Stimulated activated CD8-positive, alpha-beta memory T cell treated with anti-CD3 and anti-CD28 coated beads, Interleukin-2, amount 100 ng/mL, for 1 hour (primary cell): ENCODE measurements at places on chromosomes 16 and 17.
A peak's percentile ranks its signal among the peaks of the same experiment; 100 is the strongest.

DNA sequence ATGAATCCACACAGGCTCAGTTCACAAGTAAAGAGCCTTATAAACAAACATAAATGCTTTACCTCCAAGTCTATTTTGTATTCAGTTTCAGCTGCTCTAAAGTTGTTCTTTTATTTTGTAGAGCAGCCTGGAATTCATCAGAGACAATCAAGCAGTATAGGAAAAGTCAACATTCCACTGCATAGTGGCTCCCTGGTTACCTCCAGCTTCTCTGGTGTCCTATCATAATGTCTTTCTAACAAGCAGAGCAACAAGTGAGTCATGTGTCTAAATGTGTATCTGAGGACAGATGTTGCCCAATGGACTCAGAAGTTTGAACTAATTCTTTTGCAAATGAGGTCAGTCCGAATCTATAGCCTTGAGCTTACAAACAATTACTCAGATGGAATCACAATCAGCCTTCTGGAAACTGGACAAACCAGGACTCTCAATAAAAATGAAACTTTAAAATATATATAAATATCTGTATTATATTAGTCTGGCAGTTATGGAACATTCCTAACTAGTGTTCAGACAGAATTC lies 292.0 kb upstream of the TOM1L1 start:
- no peak for DNase-seq

DNA sequence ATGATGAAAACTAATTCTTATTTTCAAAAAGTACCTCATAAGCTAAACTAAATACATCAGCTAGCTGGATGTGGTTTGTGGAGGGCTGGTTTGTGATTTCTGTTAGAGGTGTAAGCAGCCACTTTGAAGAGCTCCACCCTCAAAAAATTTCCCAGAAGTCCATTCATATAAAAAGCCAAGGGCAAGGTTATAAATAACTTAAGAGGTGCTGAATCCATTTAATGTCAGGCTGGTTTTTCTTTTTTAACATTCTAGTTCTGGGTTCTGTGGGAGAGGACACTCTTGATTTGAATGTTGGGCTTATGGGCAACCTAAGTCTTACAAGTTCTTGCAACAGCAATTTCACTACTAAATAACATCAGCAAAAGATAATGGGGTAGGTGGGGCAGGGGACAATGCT lies 3.4 kb upstream of the WIPI1 start:
- DNase-seq, result no peak

- DNase-seq, result no peak
Measured at GRCh38 chr16:80862160-80862705, 57.8 kb upstream of the CDYL2 start.

DNA sequence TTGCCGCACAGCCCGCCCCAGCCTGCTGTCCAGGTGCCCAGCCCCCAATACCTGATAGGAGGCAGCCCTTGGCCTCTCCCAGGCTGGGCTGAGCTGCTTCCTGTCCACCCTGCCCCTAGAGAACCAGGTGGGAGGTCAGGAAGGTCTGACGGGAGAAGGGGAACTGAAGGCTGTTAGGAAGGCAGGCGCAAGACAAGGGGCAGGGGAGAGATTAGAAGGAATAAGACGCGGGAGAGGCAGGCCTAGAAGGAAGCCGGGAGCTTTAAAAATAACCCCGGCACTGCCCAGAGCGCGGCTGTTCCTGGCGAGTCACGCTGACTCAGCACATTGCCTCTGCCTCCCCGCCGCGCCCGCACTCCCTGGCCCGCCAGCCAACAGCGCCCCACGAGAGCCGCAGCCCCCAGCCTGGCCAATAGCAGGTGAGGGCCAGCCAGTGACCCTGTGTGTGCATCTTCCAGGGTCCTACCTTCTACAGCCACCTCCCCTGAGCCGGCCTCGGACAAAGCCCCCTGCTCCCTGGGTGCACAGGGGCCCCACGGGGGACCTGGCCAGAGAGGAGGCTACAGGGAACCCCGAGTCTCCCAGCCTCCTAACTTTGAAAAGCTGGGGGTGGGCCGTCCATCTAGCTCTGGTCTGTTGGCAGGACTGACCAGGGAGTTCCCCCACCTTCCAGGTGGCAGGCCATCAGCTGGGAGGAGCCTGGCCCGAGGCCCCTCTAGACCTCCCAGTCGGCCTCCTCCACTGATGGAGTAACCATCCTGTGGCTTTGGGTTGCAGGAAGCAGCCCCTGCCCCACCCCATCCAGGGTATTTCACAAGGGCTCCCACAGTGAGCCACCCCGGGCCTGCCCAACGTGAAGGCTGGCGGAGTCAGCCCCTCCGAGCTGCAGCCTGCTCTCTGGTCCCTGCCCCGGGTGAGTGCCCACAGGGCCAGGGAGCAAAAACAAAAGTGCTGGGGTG lies 4.0 kb downstream of the MAFG start:
- no peak for DNase-seq

GRCh38 chr16:3364774-3365427 lies 9.2 kb downstream of the OR2C1 start:
- DNase-seq, result peak; percentile 69

- no peak for DNase-seq
Measured at GRCh38 chr17:42485680-42486079, 27.0 kb downstream of the ATP6V0A1 start.

DNA sequence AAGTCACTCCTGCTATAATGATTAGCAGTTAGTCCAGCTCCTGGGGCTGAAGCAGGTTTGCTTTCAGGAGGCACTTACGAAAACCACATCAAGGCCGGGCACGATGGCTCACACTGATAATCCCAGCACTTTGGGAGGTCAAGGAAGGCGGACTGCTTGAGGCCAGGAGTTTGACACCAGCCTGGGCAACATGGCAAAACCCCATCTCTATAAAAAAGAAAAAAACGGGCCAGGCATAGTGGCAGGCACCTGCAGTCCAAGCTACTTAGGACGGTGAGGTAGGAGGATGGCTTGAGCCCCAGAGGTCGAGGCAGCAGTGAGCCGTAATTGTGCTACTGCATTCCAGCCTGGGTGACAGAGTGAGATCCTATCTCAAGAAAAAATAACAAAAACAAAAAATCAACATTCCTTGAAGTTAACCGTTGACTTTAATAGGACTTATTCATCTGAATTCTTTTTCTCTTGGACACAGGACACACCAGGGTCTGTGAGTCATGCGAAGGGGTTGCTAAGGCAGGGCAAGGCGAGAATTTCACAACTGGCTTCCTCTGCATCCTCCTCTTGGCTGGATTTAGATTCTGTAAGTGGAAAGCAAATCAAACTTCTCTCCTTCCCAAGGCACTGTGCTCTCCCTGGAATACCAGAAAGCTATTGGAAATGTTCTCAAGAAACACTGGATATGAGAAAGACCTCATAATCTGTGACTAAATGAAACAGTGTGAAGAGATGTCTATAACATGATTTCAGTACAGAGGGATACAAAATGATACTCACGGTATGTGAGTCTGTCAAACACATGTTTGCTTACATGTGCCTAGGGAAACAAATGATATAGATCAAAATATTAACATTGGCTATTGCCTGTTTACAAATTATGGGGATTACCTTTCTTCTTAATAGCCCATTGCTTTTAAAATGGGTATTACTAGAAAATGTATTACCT lies 99.5 kb downstream of the SYCE1L start:
- no peak for DNase-seq
